ENCODE measurements at places on chromosomes 13 and 19. TPM values are rescaled to one million over a fixed set of nuclear protein-coding genes. Genes with fewer than 3 reads are reported as not detected.

Gene CD37
- 4.7 TPM for total RNA-seq

Gene MAG
- total RNA-seq, result 1.2 TPM

Gene C19orf38
- 5.6 TPM for total RNA-seq

Gene PSG3
- not detected for total RNA-seq

Gene NLRP4
- not detected for total RNA-seq

Gene IL11
- total RNA-seq, result 1.1 TPM

Gene IL17D
- 12.7 TPM for total RNA-seq

Gene CAPS
- 11.2 TPM for total RNA-seq

Gene OR10H4
- total RNA-seq, result not detected

Gene CGB5
- total RNA-seq, result not detected

Gene PSG2
- not detected for total RNA-seq

Gene BEST2
- 0.55 TPM for total RNA-seq

Gene PSPN
- 2.4 TPM for total RNA-seq

Gene MYO16
- total RNA-seq, result 15.1 TPM

Gene SIGLEC5
- total RNA-seq, result 0.27 TPM

Gene CEACAM1
- total RNA-seq, result 2.6 TPM
